H1 (cell line): ENCODE measurements at places on chromosomes 7 and 10. TPM values are rescaled to one million over a fixed set of nuclear protein-coding genes. Genes with fewer than 3 reads are reported as not detected.
A peak's percentile ranks its signal among the peaks of the same experiment; 100 is the strongest.

DNA sequence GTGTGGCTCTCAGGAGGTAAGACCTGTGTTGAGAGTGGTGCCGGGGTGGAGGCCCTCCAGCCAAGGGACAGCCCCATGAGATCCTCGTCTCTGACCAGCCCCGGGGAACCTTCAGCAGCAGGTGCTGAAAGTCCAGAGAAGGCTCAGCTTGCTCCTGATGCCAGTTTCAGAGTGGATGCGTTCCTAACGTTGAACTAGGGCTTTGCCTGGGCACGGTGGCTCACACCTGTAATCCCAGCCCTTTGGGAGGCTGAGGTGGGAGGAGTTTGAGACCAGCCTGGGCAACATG is 45.7 kb downstream of the BAIAP2L1 start:
- no peak for DNase-seq

DNA sequence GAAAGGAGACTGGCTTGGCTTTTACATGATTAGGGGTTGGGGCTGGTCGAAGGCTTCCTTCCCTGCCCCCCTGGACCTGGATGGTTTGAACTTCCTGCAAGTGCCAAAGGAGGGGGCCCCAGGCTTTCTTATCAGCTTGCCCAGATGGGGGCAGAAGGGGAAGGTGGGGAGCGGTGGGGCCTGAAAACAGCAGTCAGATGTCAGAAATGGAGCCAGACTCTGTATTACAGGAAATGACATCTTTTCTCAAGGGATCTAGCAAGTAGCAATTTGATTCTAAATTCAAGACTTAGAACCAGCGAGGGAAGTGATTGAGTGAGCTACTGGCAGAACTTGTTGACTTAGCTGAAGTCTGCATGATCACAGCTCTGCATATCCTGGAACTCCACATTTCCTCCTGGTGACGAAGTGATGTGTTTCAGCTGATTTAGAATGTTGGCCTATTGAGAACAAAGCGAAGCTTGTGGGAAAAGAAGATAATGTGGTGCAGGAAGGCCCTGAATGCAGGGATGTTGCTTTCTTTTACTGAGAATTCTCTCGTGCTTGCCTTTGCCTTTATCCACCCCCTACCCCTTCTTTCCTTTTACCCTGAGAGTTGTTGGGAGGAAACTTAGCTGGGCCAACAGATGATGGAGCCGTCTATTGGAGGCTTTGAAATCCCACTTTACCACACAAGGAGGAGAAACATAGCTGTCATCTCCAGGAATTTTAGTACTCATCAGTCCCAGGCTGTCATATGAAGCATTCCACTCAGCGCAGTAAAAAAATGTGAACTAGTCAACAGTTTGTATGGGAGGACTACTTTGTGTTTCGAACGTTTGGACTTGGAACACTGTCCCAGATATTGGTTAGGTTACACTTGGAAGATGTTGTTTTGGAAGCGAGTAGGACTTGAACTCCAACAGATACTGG is 43.2 kb downstream of the CCNY start:
- DNase-seq = peak; percentile 55

DNA sequence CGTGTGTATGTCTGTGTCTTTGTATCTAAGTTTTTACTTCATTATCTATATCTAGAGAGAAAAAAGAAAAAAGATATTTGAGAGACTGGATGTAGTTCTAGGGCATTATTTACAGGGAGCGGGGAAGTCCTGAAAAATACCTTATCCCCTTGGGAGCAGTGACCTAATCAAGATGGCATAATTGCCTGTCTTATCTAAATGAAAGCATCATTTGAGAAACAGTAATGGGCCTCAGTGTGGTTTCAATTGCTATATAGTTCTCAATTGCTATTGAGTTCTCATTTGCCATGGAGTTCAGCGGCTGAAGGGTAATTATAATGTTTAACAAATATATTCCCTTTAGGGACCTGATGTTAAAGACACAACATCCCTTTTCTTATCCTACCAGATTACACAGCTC is 216.5 kb downstream of the PLXNA4 start:
- DNase-seq = no peak

DNA sequence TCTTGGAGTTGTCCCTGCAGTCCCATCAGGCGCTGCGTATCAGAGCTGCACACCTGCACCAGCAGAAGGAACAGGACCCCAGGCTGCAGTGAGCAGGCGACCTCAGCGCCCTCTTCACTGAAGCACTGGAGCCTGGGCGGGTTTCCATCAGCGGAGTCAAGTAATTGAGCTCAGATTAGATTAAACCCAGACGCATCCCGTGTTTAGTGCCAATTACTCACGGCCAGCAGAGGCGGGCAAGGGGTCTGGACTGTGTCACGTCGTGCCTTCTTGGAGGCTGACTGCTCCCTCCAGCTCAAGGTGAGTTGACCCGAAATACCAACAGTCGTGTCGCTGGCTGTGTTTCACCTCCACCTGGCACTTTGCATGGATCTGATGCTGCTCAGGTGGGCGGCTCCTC is 123.6 kb downstream of the CXCL12 start:
- no peak for DNase-seq

DNA sequence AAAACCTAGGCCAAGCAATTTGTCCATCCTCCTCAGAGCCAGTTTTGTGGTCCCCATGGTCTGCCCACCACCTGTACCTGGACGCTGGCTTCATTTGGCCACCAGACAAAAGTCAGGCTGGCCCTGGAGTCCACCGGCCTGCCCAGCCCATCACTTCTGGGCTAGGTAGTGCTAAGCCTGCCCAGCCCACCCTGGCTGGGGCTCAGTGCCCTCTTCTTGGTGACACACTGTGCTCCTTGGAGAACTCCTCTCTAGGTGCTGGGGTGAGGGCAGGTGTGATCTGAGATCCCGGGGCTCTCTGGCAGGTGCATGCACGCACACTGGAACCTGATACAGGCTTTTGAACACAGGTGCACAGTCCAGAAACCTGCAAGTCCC is 1.1 kb downstream of the AIFM2 start:
- DNase-seq = no peak

DNA sequence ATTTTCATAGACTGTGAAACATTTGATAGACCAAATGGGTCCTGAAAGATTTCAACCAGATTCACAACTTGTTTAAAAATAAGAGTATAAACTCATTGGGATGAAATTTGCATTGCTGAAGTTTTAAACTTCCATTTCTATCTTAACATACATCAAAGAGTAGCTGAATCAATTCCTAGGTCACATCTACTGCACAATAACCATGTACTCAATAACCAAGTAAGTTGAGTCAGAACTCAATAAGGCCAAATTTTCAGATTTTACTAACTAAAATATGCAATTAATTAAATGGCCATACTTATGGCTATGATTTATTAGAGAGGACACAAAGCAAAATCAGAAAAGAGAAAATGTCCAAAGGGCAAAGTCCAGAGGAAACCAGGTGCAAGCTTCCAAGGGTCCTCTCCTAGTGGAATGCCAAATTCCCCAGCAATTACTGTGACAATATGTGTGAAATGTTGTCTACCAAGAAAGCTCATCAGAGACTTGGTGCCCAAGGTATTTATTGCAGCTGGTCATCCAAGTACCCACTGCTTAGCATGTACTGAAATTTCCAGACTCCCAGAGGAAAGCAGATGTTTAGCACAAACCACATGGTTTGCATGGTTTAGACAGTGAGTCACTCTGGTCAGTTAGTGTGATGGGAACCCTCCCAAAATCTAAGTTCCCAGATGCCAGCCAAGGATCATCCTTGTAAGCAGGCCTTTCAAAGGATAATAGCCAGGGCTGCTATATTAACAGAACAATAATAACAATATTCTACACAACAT is 238.9 kb downstream of the IPMK start:
- DNase-seq = no peak

DNA sequence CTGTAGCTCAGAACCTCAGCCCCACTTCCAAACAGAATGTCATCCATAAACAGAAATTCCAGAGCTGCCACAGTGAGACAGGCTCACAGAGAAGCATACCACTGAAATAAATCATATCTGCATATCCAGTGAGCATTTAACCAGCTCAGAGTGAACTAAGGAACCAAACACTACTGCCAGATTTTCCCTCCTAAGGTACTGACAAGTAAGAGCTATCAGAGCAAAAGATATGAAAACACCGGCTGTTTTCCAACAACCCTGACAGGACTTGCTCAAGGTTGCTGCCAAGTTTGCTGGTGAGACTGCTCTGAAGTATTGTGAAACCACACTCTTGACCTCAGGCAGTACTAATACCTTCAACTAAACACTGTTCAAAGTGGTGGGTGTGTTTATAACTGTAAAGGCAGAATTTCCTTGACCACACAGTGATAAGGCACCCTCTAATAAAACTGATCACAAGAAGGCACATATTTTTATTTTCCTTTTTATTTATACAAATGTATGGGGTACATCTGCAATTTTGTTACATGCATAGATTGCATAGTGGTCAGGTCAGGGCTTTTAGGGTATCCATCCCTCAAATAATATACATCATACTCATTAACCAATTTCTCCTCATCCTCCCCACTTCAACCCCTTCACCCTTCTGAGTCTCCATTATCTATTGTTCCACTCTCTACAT is 18.3 kb downstream of the SGMS1 start:
- DNase-seq = no peak

DNA sequence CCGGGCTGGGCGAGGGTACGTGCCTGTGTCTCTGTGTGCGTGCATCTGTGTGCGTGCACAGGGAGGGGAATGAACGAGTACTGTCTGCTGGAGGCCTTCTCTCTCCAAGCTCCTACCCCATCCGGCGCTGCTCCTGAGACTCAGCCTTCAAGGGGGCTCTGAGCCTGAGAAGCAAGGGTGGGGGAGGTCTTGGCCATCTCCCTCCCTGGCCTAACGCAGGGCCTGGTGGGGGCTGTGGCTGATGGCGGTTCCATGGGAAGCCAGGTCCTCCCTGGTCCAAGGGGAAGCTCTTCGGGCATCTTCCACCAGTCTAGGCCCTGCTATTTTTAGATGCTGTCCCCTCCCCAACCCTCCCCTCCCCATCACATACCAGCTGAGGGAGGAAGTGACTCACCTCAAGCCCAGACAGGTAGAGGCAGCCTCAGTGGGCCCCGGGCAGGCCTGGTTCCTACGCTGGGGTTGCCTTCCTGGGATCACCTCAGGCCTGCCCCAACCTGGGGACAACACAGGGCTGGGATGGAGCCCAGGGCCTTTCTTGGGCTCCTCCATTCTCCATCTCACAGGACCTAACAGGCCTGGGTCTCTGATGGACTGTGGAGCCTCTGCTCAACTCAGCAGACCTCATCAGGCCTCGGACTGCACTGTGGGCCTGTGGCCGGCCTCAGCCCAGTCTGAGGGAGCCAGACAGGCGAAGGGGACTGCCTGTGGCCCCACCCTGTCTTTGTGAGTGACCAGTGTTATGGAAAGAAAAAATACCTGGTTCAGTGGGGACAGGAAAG is 32.2 kb downstream of the DNAJB12 start:
- DNase-seq = no peak

DNA sequence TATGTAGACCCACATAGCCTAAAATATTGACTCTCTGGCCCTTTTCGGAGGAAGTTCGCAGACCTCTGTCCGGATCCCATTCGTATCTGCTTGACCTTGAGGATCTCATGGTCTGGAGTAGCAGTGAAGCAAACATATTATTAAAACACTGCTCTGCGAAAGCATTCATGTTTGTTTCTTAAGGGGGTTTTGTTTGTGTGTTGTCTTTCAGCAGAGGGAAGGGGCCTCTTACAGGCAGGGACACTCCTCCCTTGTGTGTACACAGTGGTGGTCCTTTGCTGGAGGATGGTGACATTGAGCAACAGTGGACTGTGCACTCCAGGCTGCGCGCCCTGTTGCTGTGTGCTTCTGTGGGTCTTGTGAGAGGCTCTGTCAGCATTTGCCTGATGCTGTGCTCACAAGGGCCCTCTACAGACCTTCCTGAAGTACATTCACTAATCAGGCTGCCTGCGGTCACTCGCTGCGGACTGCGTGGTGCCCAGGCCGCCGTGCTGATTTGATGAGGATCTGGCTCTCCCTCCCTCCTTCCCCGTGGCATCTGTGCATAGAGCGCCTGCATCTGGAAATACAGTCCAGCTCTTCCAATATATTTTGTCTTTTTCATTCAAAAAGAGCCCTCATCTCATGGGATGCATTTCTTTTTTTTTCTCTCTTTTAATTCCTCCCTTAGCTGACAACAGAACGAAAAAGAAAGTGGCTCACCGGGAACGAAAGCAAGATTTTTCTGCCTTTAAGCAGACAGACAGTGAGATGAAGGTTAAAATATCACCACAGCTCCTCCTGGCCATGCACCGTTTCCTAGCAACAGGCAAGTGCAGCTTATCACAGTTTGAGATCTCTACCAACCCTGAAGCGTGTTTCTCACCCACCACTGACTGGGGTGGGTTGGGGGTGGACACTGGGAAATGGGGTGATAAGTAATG is 135.8 kb downstream of the CNNM2 start:
- DNase-seq = peak; percentile 29

- no peak for DNase-seq
Measured at GRCh38 chr10:90859321-90859751, 1.5 kb upstream of the HTR7 start.

Gene CACNB2
- polyA plus RNA-seq = 1.9 and 2.4 TPM in 2 replicates

DNA sequence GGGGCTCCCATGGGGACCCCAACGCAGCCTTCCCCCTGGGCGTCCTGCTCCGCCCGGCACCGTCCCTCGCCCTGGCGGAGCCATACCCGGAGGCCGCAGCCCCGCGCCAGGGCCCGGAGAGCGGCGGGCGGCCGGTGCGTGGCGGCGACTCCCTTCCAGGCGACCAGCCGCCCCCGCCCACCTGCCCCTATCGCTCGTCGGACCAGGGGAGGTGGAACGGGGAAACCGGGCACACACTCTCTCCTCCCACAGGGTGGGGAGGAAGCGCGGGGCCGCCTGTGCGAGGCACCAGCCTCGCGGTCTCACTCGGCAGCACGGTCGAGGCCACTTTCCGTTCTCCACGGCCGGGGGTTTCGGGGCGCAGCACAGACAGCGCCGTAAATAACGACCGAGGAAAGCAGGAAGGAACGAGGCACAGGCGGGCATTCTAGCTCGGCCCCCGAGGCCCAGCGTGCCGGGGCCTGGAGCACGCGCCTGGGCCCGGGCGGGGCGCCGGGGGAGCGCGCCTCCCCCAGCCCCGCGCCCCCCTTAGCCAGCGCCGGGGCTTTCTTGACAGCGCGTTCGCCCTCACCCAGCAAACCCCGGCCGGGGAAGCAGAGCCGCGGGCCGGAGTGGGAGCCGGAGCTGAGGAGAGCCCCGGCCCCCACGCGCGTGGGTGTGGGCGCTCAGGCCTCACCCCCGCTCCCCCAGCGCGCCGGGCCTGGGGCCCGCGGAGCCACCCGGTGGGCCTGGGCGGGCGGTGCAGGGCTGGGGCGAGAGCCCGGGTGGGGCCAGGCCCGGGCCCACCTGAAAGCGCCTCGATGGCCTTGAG is 936 bp downstream of the IGF2BP3 start:
- DNase-seq = no peak

Gene IFIT1B
- not detected in 2 replicates for polyA plus RNA-seq

Gene TCF7L2
- 33.9 and 52.6 TPM in 2 replicates for polyA plus RNA-seq

DNA sequence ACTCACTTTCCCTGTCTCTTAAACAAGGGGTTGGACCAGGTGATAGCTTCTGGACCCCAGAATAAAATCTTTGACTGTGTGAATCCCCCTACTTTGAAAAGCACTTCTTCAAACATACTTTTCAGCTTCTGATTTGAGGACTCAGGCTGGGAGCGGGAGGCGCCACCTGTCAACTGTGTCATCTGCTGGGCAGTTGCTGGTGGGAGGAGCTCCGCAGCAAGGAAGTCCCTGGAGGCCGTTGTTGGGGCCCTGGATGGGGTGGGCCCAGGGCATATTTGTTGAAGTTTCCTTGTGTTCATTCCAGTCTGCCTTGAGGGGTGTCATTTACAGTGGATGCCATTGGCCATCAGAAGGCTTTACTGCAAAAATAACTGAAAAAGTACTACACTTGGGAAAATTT is 197.7 kb downstream of the CCDC3 start:
- DNase-seq = no peak

GRCh38 chr10:122565766-122566206 is 5.2 kb downstream of the DMBT1 start:
- peak; percentile 89 for DNase-seq

Gene LOXL4
- polyA plus RNA-seq = 0.27 and 0.42 TPM in 2 replicates

- no peak for DNase-seq
Measured at GRCh38 chr10:126042354-126042753, 146.0 kb downstream of the FANK1 start.
